Germinal center (tissue), 1 donor: ENCODE measurements at places on chromosomes 7 and 10.

GRCh38 chr10:80356563-80356988, at the start of the genes DYDC1 and DYDC2:
TSS of gene DYDC1 (minus strand) at chr10:80356755. CDS start at chr10:80352601, 4,154 bp downstream.
TSS of gene DYDC2 (plus strand) at chr10:80356781. CDS start at chr10:80362444, 5,663 bp downstream.
- DNase-seq = peak; percentile 19

GRCh38 chr7:91630581-91631380, 249.7 kb downstream of the MTERF1 start:
- DNase-seq = no peak

- no peak for DNase-seq
Observed at GRCh38 chr7:127854383-127854782, 176.9 kb downstream of the LRRC4 start.

DNA sequence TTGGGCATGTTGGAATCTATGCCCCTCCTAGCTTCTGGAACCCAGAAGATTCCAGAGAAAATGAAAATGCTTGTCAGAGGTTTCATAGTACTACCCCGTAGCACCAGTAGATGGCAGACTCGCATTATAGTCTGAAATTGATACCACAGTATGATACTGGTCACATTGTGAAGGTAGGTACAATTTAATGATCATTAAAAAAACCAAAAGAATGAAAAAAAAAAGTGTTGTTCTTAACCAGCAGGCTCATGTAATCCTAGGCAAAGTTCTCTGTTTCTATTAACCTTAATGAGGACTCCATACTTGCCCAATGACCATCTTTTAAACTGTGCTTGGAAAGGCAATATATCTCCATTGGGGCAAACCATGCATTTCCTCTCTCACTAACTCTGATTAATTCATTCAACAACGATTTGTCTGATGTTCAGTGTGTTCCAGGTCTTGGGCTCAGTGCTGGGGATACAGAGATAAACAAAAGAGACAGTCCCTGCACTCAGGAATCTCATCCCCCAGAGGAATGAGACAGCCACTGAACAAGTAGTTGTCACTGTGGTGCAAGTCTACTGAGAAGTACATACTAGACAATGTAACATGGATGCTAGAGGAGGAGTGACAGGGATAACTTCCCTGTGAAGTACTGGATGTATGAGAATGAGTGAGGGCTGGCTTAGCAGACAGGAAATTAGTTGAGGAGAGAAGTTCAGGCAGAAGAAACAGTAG, 223.5 kb upstream of the PHYHIPL start:
- DNase-seq = no peak

DNA sequence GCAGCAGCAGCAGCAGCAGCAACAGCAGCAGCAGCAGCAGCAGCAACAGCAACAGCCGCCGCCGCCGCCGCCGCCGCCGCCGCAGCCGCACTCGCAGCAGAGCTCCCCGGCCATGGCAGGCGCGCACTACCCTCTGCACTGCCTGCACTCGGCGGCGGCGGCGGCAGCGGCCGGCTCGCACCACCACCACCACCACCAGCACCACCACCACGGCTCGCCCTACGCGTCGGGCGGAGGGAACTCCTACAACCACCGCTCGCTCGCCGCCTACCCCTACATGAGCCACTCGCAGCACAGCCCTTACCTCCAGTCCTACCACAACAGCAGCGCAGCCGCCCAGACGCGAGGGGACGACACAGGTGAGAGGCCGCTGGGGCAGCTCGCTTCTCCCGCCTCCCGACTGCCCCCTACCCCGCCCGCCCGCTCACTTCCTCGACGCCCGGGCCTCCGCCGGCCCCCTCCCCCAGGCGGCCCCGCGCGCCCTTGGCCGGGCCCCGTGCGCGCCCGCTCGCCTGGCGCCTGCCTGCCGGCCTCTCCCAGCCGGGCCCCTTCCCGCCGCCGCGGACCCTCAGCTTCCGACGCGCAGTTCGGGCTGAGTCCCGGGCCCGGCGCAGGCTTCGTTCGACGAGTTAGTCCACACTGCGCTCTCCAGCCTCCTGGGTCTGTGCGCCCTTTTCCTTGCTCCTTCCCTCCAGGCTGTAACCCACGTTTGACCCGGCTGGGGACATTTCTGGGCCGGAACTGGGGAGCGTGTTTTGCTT, 882 bp downstream of the DLX6 start:
- DNase-seq = peak; percentile 52

DNA sequence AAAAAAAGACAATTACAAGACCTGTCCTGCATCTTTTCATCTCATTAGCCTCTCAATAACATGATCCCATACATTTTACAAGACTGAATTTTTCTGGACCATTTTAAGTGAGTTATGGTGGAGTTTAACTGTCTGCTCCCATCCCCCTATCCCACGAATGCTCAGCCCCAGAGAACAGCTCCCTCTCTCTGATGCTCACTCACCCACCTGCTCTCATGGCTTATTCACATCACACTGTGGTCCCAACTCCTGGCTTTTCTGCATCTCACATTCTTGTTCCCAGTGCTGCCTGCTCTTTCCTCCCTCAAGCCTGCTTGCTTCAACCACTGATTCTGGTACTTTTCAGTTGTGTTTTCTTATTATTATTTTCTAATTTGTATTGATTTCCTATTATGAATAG, 20.4 kb upstream of the CCSER2 start:
- DNase-seq = no peak

DNA sequence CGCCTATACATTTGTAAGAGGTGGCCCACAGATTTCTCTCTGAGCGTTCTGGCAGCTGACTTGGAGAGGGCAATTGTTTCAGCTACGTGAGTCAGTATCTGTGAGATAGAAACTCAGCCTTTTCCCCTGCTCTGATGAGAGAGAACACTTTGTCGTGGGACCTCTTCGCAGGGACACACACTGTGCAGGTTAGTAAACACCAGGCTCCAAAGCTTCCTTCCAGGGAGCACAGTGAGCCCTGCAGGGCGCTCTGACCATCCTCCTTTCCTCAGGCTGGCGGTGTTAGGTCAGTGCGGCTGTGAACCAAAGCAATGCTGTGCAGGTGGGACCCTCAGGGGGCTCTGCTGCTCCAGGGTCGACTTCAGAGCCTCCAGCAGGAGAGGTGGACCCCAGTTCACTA, 152.2 kb upstream of the TCF7L2 start:
- DNase-seq = no peak

DNA sequence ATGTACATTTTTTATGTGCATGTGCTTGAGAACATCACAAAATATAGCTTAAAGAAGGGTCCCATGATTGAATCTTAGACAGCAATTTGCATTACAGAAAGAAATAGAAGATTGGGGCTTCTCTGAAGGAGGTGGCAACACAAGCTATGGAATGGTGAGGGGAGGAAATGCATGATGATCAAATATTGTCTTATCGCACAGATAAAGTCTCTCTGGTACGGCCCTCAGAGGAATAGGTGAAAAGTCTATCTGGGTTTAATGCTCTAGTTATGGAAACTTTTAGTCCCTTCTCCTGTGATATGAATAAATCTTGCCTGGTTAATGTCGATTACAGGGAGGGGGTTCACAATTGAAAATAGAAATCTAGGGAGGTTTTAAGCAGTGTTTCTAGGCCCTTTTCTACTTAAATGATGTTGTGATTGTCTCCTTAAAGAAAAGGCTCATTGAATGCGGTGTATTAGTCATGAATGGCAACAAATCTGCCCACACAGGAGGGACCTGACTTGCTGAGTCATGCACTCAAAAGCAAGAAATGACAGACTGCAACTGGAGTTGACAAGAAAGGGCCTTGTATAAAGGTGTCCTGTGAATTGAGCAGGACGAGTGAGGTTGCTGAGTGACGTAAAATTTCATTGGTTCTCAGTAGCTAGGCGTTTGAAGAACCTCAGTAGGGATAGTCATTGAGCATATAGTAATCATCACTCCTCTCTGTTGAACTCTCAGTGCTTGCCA, 133.4 kb upstream of the CSTF2T start:
- DNase-seq = no peak
